ENCODE measurements at places on chromosomes 7 and 10.

DNA sequence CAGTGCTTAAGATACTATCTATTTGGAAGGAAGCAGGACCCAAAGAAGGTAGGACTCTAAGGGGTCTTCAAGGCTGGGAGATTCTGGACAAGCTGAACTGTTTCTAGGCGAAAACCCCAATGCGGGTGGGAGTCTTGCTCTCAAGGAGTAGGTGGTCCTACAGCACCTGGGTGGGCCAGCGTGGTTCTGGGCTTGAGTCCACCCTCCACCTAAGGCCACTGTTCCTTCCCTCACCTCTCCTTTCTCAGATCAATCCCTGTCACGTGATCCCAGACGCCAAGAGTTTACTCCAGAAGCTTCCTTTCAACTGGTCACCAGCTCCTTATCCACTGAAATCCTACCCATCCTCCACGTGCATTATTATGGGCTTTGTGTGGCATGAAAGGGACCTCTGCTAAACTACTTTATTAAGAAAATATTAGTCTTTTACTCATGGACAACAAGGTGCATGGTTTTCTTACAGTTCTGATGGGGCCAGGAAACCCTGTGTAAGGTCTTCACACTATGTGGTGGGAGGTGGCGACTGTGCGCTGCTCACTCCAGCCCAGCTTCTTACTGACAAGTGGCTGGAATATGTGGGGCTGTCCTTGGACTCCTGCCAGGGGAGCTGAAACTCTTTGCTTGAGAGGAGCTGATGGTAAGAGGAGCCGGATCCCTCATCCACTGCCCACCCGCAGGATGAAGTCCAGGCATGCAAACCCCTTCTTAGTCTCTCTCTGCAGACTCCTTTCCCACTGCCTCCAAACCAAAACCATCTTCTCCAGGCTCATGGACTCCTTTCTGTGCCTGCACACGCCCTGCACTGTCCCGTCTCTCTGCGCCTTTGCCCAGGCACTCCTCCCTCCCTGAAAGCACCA lies 1.6 kb downstream of the ZNF746 start:
- peak; percentile 47 for DNase-seq

- no peak for DNase-seq
Measured at GRCh38 chr10:792083-792791, 102.8 kb upstream of the DIP2C start.

- DNase-seq, result no peak
Measured at GRCh38 chr7:137647905-137648565, 198.7 kb downstream of the DGKI start.

GRCh38 chr7:99579956-99580777 lies 17.9 kb upstream of the TMEM225B start:
- DNase-seq, result peak; percentile 72

- no peak for DNase-seq
Measured at GRCh38 chr7:113608782-113609181, 310.0 kb downstream of the PPP1R3A start.

DNA sequence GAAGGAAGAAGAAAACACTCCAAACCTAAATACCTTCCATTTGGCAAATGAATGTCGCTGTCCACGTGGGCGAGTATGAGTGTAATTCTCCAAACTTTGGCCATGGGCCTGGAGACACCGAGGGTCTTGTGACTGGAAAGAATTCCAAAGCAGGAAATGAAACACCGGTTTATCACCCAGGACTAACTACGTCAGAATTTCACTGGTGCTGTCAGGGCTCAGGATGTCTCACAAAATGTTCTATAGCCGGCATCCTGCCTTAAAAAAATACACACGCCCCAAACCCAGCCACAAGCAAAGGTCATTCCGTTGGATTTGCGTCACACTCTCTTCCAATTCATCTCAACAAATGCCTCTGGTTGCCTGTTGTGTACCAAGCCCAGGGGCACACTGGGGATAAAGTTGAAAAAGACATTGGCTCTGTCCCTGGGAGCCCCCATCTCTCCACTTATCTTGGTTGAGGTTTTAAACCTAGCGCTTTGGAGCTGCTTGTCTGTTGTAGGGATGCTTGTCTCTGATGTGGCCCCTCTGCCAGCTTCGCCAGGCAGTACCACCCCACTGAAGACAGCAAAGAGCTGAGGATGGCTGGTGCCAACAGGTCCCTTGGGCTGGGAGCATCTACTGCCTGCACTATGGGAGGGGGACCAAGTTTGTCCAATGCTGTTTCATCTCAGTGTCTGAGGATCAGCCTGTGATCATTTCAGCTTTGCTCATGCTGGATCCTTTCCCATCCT lies 31.2 kb downstream of the GSTO2 start:
- DNase-seq, result no peak

DNA sequence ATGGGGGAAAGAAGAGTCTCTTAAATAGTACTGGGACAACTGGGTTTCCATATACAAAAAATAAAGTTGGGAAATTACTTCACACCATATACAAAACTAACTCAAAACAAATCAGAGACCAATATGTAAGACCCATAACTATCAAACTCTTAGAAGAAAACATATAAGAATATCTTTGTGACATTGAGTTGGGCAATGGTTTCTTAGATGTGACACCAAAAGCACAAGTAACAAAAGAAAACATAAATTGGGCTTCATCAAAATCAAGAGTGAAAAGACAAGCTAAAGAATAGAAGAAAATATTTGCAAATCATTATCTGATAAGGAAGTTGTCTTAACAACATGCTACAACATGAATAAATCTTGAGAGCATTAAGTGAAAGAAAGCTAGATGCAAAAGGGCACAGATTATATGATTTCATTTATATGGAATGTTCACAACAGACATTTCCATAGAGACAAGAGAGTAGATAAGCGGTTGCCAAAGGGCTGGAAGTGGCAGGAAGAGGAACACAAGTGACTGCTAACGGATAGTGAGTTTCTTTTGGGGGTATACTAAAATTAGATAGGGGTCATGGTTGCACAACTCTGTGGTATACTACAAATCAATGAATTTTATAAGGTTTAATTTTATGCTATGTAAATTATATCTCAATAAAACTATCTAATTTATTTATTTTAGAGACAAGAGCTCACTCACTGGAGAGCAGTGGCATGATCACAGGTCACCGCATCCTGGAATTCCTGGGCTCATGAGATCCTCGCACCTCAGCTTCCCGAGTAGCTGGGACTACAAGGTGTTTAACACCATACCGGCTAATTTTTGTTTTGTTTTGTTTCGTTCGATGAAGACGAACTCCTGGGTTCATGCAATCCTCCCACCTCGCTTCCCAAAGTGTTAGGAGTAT lies 35.4 kb downstream of the JMJD1C start:
- DNase-seq, result no peak

DNA sequence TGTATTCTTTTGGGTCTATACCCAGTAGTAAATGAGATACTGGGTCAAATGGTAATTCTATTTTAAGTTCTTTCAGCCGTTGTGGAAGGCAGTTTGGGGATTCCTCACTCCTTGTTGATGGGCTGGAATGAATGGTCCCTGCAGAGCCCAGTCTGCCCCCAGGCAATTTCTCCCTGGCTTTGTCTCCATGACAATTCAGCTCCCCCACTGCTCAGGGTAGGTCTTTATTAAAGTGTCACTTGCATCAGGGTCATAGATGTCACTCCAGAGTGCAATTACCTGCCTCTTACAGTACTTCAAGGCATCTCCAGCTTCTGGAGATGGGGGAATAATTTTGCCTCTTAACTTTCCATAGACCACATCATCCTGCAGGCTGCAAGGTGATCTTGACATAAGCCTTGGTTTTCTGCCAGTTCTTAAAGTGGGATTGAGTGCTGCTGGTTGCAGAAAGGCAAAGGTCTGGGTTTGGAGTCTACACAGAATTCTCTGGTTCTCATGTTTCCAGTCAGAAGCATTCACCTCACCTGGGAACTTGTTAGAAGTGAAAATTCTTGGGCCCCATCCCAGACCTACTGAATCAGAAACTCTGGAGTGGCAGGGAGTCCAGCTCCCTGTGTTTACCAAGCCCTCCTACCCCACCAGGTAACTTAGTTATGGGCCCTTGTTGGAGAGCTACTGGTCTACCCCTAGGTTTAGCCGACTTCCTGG lies 442.4 kb downstream of the GALNT17 start:
- no peak for DNase-seq

- no peak for DNase-seq
Measured at GRCh38 chr7:47471358-47471703, 110.6 kb downstream of the TNS3 start.

- DNase-seq, result no peak
Measured at GRCh38 chr10:44761076-44761475, 150.1 kb upstream of the TMEM72 start.

DNA sequence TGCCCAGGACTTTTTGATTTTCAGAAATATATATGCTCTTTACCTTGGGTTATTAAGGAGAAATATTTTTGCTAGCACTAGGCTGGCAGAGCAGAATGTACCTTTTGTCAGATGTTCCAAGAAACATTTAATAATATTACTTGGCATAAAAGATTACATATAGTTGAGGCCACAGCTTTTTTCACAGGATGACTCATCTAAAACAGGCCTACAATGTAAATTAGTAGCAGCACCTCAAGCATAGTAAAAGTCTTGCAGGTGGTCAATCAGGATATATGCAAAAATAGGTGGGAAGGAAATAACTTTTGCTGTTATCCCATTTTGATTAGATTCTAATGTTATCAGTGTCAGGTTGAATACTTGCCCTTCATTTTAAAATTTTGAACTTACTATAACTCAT lies 14.9 kb upstream of the ITGB1 start:
- DNase-seq, result no peak

GRCh38 chr10:52635651-52636050 lies 136.9 kb downstream of the MBL2 start:
- no peak for DNase-seq

- no peak for DNase-seq
Measured at GRCh38 chr7:139776486-139777132, 1.2 kb downstream of the HIPK2 start.

DNA sequence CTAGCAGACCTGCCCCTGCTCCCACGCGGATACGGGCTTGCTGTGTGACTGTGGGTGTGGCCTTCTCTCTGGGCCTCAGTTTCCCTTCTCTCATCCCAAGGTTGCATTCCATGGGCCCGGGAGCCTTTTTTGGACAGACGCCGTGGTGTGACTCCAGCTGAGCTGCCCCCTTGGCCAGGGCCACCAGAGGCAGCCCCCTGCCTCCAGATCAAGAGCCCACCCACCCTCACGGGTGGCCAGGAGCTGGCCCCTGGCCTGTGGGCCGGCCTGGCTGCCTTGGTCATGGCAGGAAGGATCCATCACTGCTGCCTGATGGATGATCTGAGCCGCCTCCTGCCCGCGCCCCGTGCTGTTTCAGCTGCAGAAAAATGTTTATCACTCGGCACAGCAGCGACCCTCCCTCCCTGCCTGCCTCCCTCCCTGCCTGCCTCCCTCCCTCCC lies 27.8 kb upstream of the ELFN1 start:
- no peak for DNase-seq

DNA sequence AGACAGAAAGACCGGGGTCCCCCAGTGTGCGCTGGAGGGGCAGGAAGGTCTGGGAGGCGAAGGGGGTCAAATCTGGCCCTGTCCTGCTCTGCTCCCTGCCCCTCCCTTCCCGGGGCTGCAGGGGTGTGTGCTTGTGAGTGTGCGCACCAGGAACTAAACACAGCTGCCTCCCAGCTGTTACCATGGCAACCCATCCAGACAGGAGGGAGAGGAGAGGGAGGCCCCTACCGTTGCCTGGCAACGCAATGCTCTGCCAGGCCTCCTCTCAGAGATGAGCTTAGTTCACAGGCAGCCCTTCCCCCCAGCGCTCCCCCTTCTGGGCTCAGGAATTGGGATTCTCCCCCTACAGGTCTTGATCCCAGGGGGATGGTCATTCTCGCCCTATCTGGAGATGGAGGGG lies 6.1 kb downstream of the NYAP1 start:
- DNase-seq, result no peak

GRCh38 chr10:19847321-19847720 lies 31.1 kb downstream of the PLXDC2 start:
- no peak for DNase-seq

- no peak for DNase-seq
Measured at GRCh38 chr10:121556918-121557573, 41.2 kb downstream of the FGFR2 start.

GRCh38 chr7:11539853-11540252 lies 292.1 kb downstream of the THSD7A start:
- no peak for DNase-seq

- DNase-seq, result no peak
Measured at GRCh38 chr10:133221331-133221730, 8.7 kb upstream of the UTF1 start.

DNA sequence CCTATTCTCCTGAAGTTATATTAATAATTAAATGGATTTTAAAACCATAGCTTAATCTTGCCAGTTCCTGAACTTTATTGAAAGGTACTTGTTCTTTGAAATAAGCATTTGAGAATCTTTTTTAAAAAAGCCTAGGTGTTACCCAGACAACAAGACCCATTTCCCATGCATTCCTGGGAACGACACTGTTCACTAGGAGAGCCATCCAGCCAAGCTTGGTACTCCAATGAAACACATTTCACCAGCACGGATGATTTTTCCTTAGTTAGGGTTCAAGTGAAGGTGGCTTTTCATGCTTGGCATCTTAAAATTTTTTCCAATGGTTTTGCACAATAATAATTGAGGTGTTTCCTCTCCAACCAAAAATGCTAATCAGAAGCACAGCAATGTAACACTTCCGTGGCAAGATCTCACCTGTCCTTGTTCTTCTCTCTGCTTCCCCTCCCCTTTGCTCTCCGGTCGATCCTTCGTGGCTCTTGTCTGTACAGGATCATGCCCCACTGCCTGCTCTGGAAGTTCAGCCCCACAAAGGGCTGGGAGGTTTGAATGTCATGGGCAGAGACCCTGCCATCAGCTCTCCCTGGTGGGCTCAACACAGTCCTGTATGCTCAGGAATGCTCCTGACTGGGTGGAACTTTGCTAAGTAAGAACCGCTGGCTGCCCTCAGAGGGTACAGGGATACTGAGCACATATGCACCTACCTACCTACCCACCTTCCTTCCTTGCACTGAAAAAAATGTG lies 69.7 kb upstream of the AQP1 start:
- no peak for DNase-seq

DNA sequence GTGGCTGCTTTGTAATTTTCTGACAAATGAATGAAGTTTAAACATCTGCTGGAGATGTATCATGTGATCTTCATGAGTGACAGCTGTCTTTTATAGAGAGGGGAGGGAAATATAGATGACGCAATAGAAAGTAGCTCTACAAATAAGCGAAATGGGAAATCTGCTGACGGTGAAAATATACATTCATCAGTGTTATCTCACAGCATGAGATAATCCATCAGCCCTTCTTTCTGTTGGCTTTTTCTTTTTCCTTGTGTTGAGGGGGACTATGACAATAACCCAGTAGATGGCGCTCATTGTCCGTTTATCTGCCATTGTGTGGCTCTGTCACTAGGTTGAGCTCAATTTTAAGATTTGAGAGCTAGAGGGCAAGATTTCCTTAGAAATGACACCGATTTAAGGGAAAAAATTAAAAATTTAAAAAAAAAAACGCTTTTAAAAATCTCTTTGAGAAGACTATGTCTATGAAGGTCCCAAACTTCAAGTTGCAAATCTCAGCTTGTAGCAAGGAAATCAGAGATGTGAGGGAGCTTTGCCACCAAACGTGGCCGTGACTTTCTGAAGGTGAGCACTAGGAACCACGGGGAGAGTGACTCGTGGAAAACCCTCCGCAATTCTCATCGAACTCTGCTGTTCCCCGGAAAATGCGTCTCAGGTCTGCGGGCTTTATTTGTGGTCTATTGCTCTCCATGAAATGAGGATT lies 114.6 kb upstream of the SFMBT2 start:
- DNase-seq, result peak; percentile 72

GRCh38 chr7:66099232-66099550 lies 15.5 kb upstream of the CRCP start:
- no peak for DNase-seq
